ENCODE measurements at places on chromosomes 5 and 9.

- peak; percentile 64 for DNase-seq
These were observed 166.0 kb downstream of the ADAMTS12 start for GRCh38 chr5:33725806-33726205.

DNA sequence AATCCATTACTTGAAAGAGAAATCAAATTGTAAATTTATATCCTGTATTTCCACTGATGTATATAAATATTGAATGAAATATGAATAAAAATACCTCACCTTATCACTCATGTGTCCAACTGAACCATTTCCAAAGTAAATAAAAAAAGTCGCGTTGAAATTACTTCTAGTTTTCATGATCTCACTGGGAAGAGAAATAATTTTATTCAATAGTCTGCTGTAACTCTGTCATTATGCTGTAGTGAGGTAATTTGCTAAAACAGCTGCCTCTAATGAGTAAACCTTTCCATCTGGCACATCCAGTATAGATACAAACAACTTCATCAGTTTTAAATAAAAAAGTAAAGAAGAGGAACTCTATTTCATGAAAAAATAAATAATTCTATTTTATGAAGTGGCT, 611.5 kb downstream of the ZNF608 start:
- no peak for DNase-seq

DNA sequence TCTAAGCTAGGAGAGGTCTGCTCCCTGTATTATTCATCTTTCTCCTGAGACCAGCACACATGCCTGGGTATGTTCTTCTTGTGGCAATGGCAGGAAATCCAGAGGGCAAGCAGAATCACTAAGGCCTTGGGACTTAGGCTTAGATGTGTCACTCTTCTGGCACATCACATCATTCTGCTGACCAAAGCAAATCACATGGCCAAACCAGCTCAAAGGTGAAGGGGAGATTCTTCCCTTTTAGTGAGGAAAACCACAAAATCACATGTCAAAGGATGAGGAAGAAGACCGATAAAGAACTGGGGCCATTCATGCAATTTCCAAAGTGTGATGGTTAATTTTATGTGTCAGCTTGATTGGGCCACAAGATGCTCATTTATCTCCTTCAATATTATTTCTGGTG, 5.7 kb upstream of the AGGF1 start:
- DNase-seq, result no peak

DNA sequence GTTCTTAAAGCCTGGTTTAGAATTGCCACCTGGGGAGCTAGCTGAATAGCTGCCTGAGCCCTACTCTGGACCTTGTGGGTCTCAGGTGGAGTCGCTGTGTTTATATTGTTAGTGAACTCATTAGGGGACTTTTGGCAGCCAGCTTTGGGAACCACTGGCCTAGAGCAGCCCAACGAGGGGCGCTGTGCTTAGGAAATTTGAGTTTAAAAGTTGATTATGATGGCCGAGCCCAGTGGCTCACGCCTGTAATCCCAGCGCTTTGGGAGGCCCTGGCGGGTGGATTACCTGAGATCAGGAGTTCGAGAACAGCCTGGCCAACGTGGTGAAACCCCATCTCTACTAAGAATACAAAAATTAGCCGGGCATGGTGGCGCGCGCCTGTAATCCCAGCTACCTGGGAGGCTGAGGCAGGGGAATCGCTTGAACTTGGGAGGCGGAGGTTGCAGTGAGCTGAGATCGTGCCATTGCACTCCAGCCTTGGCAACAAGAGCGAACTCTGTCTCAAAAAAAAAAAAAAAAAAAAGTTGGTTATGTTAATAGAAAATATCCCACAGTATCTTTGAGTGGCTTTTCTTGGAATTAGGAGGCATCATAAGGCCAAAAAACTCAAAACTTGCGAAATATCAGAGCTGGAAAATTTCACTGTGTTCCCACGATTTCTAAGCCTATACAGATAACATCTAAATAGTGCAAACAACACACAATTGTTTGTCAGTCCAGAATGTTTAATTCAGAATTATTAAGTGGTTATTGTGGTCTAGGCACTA, 809 bp downstream of the MCCC2 start:
- peak; percentile 1 for DNase-seq

- DNase-seq, result peak; percentile 43
These were observed 16.3 kb upstream of the SPINK4 start for GRCh38 chr9:33223696-33224095.

DNA sequence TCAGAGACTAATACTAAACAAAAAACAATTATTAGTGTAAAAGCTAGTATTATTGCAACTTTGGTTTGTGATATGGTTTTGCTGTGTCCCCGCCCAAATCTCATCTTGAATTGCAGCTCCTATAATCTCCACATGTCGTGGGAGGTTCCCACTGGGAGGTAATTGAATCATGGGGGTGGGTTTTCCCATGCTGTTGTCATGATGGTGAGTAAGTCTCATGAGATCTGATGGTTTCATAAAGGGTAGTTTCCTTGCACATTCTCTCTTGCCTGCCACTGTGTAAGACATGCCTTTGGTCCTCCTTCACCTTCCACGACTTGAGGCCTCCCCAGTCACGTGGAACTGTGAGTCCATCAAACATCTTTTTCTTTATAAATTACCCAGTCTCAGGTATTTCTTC, 325.9 kb upstream of the DAB2 start:
- DNase-seq, result no peak

GRCh38 chr9:87878989-87879511, 3.6 kb upstream of the SPATA31E1 start:
- peak; percentile 81 for DNase-seq

GRCh38 chr5:78647351-78647818, 1.2 kb downstream of the LHFPL2 start:
- peak; percentile 49 for DNase-seq

GRCh38 chr5:15959370-15960164, 220.0 kb downstream of the MARCHF11 start:
- no peak for DNase-seq

DNA sequence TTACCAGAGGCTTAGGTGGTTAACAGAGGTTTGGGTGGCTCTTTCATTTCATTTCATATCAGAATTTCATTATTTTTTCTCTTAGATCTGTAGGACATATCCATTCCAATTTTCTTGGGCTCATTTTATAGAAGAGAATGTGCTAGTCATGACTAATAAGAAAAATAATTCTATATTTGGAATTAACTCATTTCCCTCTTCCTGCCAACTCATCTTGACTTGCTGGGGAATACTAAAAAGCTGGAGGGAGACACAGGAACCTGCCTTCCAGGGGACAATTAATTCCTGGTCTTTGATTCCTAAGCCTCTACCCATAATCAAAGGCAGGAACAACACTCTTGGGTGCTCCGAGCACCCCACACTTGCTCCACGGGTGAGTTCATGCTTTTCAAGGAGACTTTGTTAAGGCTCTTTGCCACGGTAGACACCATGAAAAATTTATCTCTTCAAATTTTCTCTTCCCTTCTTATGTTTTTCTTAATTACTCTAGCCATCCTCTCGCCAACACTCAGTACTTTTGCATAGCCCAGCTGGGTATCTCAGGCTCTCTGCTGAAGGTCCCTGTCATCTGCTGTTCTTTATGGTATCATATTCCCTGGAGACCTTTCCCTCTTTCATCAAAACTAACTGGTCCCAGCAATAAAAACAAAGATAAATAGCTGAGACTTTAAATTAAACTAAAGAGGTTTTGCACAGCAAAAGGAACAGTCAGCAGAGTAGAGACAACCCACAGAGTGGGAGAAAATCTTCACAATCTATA, 273.9 kb downstream of the NPR3 start:
- DNase-seq, result peak; percentile 76

DNA sequence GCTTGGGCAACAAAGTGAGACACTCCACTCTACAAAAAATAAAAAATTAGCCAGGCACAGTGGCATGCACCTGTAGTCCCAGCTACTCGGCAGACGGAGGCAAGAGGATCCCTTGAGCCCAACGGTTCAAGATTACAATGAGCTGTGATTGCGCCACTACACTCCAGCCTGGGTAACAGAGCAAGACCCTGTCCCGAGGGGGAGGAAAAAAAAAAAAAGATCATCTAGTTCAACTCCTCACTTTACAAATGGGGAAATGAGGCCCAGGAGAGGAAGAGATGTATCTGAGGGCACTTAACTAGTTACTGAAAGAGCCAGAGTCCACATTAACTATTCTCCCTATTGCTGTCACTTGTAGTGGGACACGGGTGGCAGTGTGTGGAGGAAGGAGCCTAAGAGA, 13.8 kb downstream of the PDCL start:
- DNase-seq, result no peak

- no peak for DNase-seq
These were observed 3.0 kb downstream of the CLPTM1L start for GRCh38 chr5:1341863-1342262.

DNA sequence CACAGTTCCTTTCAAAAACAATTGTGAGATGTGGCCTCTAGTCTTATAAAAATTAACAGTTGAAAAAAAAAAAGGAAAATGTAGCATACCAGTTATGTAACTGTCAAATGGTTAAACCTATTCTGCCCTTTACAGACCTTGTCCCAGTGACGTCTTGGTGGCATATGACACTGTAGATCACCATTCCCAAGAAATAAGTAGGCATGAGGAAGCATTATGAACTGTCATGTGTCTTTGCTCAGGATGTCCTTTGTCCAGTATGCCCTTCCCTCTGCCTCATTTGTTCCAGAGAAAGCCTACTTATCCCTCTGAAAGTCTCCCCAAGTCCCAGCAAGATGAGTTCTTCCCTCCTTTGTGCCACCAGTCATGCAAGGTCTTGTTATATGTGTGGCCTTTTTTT, 63.2 kb downstream of the PAM start:
- DNase-seq, result no peak

- no peak for DNase-seq
These were observed 113.0 kb downstream of the SMARCA2 start for GRCh38 chr9:2128141-2128540.

DNA sequence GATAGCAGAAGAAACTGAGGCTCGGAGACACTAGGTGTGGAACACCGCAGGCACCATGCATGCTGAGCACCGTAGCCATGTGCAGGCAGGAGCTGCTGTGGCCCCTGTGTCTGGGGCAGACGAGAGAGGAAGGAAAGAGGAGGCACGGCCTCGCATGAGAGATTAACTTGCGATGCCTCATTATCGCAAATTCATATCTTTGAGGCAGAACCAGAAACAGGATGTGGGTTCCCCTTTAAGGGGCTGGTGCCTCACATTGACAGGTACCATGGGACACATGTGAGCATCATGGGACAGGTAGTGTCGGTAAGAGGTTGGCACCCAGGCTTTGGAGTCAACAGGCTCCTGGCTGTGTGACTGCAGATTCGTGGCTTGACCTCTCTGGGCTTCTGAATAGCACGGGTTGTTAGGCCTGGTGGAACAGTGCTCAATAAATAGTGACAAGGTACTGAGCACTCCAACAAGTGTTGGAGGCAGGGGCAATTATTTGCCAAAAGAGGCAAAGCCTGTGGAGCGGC, 40.8 kb downstream of the NAIF1 start:
- DNase-seq, result no peak
